RPMI7951 (cell line): ENCODE measurements at places on chromosomes 3 and 15. TPM values are rescaled to one million over a fixed set of nuclear protein-coding genes. Genes with fewer than 3 reads are reported as not detected.

GRCh38 chr3:72601060-72601459 is 247.2 kb downstream of the SHQ1 start:
- no peak for DNase-seq

DNA sequence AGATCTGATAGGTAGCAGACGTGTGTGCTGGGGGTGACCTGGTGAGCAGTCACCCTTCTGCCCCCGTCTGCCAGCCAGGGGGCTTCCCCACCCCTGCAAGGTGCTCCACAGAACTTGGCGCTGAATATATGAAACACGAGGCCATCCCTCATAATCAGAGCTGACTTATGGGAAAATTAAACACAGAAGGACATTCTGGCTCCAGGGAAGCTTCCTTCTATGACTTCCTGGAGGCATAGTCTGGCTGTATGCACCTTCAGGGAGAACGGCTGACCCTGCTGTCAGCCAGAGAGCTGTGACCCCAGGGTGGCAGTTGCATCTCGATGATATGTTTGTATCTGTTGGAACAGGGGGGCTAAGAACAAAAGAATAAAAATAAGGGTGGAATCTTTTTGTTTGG is 26.6 kb upstream of the MRPS22 start:
- no peak for DNase-seq

GRCh38 chr3:37635251-37635650 is 226.4 kb upstream of the CTDSPL start:
- no peak for DNase-seq

The SAMD7 gene
- total RNA-seq, result not detected in 2 replicates

- DNase-seq, result peak; percentile 87
Observed at GRCh38 chr3:17639765-17640164, 102.7 kb downstream of the TBC1D5 start.

The MAP6D1 gene
- 1.1 and 2.1 TPM in 2 replicates for total RNA-seq
